Mesothelial cell of epicardium (in vitro differentiated cells): ENCODE measurements at places on chromosomes 13 and 19. TPM values are rescaled to one million over a fixed set of nuclear protein-coding genes. Genes with fewer than 3 reads are reported as not detected.

Gene SNRNP70
- 393 to 413 TPM (median 403 TPM) in 3 replicates for total RNA-seq

Gene LILRB1
- total RNA-seq = not detected in 3 replicates

Gene RNF17
- not detected in 3 replicates for total RNA-seq

Gene LGALS7
- total RNA-seq = not detected in 3 replicates

Gene CADM4
- total RNA-seq = 45.8 to 48.3 TPM (median 47.1 TPM) in 3 replicates

Gene IGFL3
- not detected in 3 replicates for total RNA-seq

Gene DACT3
- total RNA-seq = 48.4 to 50.4 TPM (median 48.8 TPM) in 3 replicates

Gene NCCRP1
- 11.7 to 14.8 TPM (median 12.2 TPM) in 3 replicates for total RNA-seq

Gene TSSK6
- 1.9 to 2.3 TPM (median 2.1 TPM) in 3 replicates for total RNA-seq

Gene CLIP3
- total RNA-seq = 58.5 to 59.0 TPM (median 59.0 TPM) in 3 replicates

Gene LSM14A
- total RNA-seq = 153 to 164 TPM (median 155 TPM) in 3 replicates

Gene FGF22
- total RNA-seq = 0.25 to 0.38 TPM in 2 of 3 replicates, not detected in the other

Gene ZNF714
- 32.4 to 33.5 TPM (median 33.1 TPM) in 3 replicates for total RNA-seq

DNA sequence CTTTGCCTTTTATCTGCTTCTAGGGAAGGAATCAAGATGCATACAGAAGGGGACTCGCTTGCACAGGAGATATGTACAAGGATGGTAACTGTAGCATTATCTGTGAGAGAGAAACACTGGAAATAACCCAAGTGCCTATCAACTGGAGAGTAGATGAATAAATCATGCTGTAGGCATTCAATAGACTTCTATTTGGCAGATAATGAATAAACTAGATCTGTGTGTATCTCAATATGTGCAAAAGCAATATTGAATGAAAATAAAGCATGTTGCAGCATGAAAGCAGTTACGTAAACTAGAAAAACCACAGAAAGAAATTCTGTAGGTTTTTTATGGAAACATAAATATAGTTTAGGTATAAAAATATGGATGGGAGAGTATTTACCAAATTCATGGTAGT lies 38.6 kb upstream of the RGCC start:
- H3K36me3 ChIP-seq = peaks cover 3% of the 10 kb centered on the region
- H3K4me3 ChIP-seq = no peak overlapping the region
- H3K27ac ChIP-seq = no peak overlapping the region
- DNase-seq = no peak

DNA sequence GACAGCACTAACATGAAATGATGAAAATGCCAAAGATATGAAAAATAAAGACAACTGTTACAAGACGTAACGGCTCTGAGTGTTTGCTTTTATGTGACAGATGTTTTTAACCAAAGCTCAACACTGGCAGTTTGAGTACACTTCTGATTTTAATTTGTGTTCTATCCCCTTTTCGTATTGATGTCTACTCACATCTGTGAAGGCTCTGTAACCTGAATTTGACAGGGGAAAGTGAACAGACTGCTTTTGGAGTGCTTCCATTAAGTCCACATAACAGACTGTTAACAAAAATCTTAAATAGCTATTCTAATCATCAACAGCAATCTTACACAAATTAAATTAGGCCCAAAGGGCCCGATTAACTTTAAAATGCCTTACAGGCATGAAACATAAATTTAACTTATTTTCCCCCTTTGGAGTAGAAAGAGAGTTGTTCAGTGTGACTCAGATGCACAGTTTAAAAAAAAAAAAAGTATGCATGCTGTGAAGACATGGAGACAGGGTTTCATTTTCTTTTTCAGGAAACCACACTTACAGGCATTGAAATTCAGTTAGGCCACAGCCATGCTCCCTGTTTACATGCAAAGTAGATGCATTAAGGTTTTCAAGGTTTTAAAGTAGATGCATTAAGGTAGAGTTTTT lies 16.3 kb upstream of the RNASEH2B start:
- peaks cover 3% of the 10 kb centered on the region for H3K27me3 ChIP-seq
- peaks cover 35% of the 10 kb centered on the region for H3K4me1 ChIP-seq
- H3K36me3 ChIP-seq = no peaks in the 10 kb centered on the region
- no peak for DNase-seq
- H3K27ac ChIP-seq = peak overlapping the region; percentile 78

DNA sequence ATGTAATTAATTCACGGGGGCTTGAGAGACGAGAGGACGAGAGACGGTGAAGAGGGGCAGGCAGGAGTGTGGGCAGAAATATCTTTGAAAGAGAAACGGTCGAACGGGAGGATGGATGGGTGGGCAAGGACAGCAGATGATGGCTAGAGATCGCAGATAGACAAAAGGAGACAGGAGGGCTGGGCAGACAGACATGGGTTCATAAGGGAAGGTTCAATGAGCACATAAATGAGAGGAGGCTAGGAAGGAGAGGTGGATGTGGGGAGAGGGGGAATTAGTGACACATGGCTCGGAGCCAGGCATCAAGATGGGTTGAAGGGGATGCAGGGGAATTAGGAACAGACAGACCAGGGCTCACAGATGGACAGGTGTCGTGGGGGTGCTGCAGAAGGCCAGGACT lies 1.1 kb downstream of the SYT3 start:
- H3K4me1 ChIP-seq = peaks cover 2% of the 10 kb centered on the region
- DNase-seq = no peak
- no peaks in the 10 kb centered on the region for H3K36me3 ChIP-seq
- no peak overlapping the region for H3K27ac ChIP-seq
- peaks cover 65% of the 10 kb centered on the region for H3K27me3 ChIP-seq
- peak overlapping the region; percentile 78 for H3K4me3 ChIP-seq

DNA sequence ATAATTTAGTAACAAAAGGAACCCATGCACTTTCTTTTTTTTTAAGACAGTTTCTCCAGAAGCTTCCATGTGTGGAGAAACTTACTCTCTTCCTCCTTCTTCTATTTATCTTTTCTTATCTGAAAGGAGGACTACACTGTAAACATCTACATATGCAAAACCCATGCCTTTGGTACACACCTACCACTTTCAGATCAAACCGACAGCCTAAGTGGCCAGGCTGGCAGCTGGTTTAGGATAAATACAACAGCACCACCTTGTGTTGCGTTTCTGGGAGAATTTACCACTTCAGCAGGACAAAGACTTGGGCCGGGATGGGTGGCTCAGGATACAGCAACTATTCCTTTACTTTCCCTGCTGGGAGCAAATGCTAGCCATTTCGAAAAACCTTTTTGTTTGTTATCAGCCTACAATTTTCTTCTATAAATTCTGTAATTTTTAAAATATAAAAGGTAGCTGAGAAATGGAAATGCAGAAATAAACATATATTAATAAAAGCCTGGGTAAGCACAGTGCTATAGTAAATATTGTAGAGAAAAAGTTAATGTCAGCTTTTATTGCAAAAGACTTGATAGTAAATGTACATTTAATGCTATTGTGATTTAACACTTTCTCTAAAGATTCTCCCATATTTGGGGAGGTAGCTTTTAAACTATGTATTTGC lies 94.0 kb upstream of the RFC3 start:
- DNase-seq = peak; percentile 58
- H3K4me3 ChIP-seq = no peak overlapping the region
- H3K36me3 ChIP-seq = no peaks in the 10 kb centered on the region
- peaks cover 22% of the 10 kb centered on the region for H3K4me1 ChIP-seq
- no peak overlapping the region for H3K27ac ChIP-seq

GRCh38 chr13:76715621-76716020 lies 170.6 kb downstream of the KCTD12 start:
- no peak for DNase-seq
- H3K27ac ChIP-seq = no peak overlapping the region
- H3K4me1 ChIP-seq = peaks cover 8% of the 10 kb centered on the region
- H3K4me3 ChIP-seq = no peak overlapping the region
- H3K36me3 ChIP-seq = no peaks in the 10 kb centered on the region
- H3K27me3 ChIP-seq = no peaks in the 10 kb centered on the region

DNA sequence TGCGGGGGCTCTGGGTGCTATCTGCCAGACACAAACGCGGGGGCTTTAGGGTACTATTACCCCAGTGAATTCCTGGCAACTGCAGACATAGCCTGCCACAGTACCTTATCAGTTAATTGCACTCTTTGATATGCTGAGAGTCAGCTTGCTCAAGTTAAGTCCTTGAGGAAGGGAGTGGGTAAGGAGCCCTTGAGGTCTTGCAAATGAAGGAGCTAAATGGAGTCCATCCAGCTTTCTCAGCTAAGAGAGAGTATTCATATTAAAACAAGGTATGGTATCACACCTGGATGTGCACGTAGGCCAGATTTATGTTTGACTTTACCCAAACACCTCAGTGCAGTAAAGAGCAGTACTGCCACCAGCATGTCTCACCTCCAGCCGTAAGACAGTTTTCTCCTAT lies 11.5 kb upstream of the ZNF606 start:
- peaks cover 27% of the 10 kb centered on the region for H3K36me3 ChIP-seq
- no peaks in the 10 kb centered on the region for H3K4me1 ChIP-seq
- H3K27ac ChIP-seq = no peak overlapping the region
- DNase-seq = no peak
- H3K27me3 ChIP-seq = no peaks in the 10 kb centered on the region

- peaks cover 11% of the 10 kb centered on the region for H3K4me1 ChIP-seq
- H3K27ac ChIP-seq = no peak overlapping the region
- peaks cover 60% of the 10 kb centered on the region for H3K27me3 ChIP-seq
- no peak overlapping the region for H3K4me3 ChIP-seq
Observed at GRCh38 chr13:20156702-20157101, 4.2 kb downstream of the GJA3 start.

DNA sequence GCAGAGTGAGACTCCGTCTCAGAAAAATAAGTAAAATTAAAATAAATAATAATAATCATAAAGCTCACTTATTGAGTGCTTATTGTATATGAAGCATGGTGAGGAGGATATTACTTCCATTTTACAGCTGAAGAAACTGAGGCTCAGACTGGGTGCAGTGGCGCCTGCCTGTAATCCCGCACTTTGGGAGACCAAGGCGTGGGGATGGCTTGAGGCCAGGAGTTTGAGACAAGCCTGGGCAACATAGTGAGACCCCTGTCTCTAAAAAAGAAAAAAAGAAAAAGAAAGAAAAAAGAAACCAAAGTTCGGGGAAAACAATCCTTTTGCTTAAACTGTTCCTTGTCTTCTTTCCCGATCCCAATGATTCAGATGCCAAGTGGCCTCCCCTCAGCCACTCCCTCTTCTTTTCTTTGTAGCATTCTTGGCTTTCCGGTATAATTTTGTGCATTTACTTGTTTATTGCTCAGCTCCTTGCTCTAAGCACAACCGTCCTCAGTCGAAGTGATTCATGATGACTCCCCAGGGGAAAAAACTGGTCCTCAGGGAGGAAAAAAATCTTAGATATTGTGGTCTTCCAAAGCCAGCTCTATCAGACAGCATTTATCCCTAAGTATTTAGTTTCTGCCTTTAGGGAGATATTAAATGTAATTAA lies 965 bp upstream of the EIF3G start:
- H3K4me1 ChIP-seq = peaks cover 9% of the 10 kb centered on the region
- no peak for DNase-seq
- peaks cover 12% of the 10 kb centered on the region for H3K36me3 ChIP-seq
- H3K4me3 ChIP-seq = peak overlapping the region; percentile 2
- no peak overlapping the region for H3K27ac ChIP-seq

GRCh38 chr13:100976993-100977392 lies 302.4 kb upstream of the TMTC4 start:
- peaks cover 10% of the 10 kb centered on the region for H3K4me1 ChIP-seq
- H3K27me3 ChIP-seq = peaks cover 4% of the 10 kb centered on the region
- no peaks in the 10 kb centered on the region for H3K36me3 ChIP-seq
- H3K4me3 ChIP-seq = no peak overlapping the region
- DNase-seq = no peak
- H3K27ac ChIP-seq = no peak overlapping the region

GRCh38 chr19:20038358-20039202 lies 725 bp downstream of the ZNF682 start:
- H3K4me1 ChIP-seq = peaks cover 16% of the 10 kb centered on the region
- DNase-seq = no peak
- H3K27ac ChIP-seq = peak overlapping the region; percentile 86
- H3K36me3 ChIP-seq = peaks cover 1% of the 10 kb centered on the region
- H3K27me3 ChIP-seq = no peaks in the 10 kb centered on the region
- H3K4me3 ChIP-seq = peak overlapping the region; percentile 96

DNA sequence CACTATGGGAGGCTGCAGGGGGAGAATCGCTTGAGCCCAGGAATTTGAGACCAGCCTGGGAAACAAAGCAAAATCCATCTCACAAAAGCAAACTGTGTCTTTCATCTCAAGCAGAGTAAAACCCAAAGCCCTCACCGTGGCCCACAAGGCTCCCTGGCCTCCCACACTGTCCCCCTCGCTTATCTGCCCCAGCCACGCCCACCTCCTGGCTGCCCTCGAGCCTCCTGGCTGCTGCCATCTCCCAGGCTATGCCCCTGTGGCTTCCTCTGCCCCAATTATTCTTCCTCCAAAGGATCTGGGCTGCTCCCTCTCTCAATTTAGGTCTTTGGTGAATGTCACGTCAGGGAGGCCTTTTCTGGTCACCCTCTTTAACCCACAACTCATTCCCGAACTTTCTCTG lies 3.6 kb downstream of the RABAC1 start:
- peaks cover 4% of the 10 kb centered on the region for H3K27me3 ChIP-seq
- no peak overlapping the region for H3K4me3 ChIP-seq
- no peak for DNase-seq

DNA sequence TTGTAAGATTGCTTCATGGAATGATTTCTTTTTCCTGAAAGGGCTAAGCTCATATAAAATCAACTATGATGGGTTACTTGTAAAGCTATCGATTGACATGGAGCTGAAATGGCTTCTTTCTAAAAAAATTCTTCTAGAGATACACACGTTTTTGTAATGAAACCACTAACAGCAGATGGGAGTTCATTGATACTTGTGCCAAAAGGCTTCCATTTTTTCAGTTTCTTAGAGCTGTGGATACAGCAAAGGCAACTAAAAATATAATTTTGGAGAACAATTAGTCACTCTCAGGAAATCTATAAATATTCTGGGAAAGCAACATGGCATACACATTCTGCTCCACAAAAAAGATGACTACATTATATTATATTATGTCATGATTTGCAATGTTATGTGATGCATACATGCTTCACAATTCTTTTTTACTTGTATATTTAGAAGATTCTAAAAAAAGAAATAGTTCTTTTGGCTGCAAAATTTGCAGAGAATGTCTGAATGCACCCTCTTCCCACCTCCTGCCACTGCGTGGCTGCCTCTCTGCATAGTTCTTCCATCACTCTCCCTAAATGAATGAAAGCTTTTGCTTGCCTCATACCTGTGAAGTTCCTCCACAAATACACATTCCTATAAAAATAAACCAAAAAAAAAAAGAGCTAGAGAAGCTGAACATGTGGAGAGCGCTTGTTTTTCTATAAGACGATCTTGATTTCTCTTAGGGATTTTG lies 802.5 kb downstream of the EFNB2 start:
- no peak for DNase-seq
- H3K4me3 ChIP-seq = no peak overlapping the region
- H3K36me3 ChIP-seq = no peaks in the 10 kb centered on the region
- H3K4me1 ChIP-seq = peaks cover 15% of the 10 kb centered on the region
- H3K27me3 ChIP-seq = no peaks in the 10 kb centered on the region
- no peak overlapping the region for H3K27ac ChIP-seq

- H3K36me3 ChIP-seq = peaks cover 8% of the 10 kb centered on the region
- H3K4me1 ChIP-seq = peaks cover 63% of the 10 kb centered on the region
- peak overlapping the region; percentile 62 for H3K27ac ChIP-seq
- no peak overlapping the region for H3K4me3 ChIP-seq
- no peak for DNase-seq
Observed at GRCh38 chr13:71831716-71832115, 35.3 kb downstream of the DACH1 start.

GRCh38 chr13:113125506-113126264 lies 3.1 kb downstream of the F10 start:
- no peak overlapping the region for H3K4me3 ChIP-seq
- H3K4me1 ChIP-seq = peaks cover 16% of the 10 kb centered on the region
- no peak overlapping the region for H3K27ac ChIP-seq
- DNase-seq = peak; percentile 14

GRCh38 chr19:44803442-44804428 lies 5.2 kb upstream of the BCAM start:
- H3K27me3 ChIP-seq = no peaks in the 10 kb centered on the region
- no peak for DNase-seq
- H3K36me3 ChIP-seq = peaks cover 3% of the 10 kb centered on the region
- H3K4me1 ChIP-seq = peaks cover 21% of the 10 kb centered on the region
- no peak overlapping the region for H3K4me3 ChIP-seq
